ENCODE measurements at places on chromosomes 2 and 18.

DNA sequence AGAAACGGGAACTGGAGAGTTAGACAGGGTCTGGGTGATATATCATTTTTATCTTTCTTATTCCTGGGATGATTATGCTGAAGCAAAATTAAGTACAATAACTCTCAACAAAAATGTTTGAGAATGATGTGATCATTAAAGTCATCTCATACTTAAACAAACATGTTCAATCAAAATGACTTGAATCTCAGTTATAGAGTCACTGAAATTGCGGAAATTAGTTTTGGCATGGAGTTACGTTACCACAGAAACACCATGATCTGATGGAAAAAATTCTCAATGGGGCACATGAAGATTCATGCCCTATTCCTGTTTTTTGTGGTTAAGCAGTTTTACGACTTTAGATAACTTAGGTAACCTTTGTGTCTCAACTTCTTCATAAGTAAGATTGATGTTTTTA lies 757.7 kb downstream of the EPHA4 start:
- DNase-seq: no peak

DNA sequence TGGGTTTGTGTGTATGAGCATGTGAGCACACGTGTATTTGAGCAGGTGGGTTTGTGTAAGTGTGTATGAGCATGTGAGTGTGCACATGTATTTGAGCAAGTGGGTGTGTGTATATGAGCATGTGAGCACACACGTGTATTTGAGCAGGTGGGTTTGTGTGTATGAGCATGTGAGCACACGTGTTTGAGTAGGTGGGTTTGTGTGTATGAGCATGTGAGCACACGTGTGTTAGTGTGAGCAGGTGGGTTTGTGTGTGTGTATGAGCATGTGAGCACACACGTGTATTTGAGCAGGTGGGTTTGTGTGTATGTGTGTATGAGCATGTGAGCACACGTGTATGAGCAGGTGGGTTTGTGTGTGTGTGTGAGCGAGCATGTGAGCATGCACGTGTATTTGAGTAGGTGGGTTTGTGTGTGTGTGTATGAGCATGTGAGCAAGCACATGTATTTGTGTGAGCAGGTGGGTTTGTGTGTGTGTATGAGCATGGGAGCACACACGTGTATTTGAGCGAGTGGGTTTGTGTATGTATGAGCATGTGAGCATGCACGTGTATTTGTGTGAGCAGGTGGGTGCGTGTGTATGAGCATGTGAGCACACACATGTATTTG lies 169.7 kb downstream of the TWIST2 start:
- DNase-seq: no peak

- no peak for DNase-seq
Measured at GRCh38 chr2:203662487-203662886, 44.0 kb upstream of the CD28 start.

DNA sequence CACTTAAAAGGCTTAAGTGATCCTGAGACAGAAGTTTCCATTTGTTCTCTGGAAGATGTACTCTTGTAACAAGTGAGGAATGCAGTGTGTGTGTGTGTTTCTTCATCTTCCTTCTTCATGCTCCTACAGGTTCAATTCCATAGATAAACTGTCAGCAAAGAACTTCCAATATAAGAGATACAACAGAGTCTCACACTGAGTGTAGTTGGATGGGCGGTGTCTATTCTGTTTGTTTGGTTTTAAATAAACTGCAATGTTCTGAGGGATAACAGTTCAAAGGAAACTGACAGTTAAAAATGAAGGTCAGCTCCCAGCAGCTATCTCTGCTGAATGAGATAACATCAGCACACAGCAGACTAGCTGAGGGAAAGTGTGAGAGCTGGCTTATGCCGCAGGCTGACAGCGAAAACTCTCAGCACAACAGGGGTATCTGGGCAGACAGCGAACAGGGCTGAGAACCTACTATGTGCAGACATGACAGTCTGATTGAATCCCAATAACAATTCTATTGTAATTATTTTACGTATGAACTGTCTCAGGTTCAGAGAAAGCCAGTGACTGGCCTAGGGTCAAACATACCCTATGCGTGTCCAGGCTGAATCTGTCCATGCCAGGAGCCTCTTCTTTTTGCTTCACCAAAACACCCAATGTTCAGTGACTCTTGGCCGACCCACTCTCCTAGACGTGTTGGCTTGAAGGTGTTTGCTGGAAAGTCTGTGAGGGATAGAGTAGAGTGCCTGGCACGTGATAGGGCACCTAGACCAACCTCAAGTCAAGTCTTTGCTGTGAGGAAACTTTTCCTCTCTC lies 201.9 kb upstream of the TRIB2 start:
- no peak for DNase-seq

DNA sequence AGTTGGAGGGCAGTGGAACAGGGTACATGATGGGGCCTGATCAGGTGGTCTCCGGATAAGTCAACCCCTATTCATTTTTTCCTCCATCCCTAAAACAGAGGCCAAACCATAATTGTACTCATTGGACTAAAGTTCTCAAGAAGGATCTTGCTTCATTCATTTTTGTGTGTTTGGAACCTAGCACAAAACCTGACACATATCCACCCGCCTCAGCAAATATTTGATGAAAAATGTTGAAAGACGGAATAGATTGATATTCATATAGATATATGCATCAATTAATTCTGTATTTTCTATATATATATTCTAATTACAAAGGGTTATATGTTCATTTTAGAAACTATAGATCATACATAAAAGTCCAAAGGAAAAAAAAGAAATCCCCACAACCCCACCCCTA lies 21.9 kb downstream of the SLC4A1AP start:
- DNase-seq: no peak

GRCh38 chr2:223054193-223054781 lies 2.3 kb downstream of the KCNE4 start:
- no peak for DNase-seq

DNA sequence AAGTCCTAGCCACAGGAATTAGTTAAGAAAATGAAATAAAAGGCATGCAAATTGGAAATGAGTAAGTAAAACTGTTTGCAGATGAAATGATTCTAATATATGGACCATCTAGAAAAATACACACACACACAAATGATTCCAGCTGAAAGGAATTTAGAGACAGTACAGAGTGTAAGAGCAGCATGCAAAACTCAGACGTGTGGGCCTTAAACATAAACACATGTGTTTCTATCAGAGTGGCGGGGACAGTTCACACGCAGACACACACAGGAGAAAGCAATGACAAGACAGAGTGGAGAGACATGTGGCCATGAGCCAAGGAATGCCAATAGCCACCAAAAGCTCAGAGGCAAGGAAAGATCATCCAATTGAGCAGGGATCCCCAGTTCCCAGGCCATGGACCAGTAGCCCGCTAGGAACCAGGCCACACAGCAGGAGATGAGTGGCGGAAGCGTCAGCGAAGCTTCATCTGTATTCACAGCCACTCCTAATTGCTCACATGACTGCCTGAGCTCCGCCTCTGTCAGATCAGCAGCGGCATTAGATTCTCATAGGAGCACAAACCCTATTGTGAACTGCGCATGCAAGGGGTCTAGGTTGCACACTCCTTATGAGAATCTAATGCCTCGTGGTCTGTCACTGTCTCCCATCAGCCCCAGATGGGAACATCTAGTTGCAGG lies 155.4 kb downstream of the ARL4C start:
- no peak for DNase-seq

DNA sequence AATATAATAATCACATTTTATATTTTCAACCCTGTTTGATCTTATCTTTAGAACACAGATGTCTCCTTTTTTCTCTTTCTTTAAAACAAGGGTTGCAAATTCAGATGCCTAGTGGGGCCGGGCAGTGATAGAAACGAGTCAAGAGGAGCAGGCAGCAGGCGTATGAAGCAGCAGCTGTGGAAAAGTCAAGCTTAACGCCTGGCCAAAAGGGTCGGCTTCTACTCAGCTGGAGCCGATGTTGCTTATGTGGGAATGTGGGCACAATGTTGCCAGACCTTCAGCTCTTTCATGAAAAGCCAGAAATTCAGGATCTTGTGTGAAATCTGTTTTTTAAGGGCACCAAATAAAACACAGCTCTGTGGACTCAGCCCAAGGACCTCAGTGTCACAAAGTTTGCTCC lies 642.7 kb downstream of the ARHGAP15 start:
- no peak for DNase-seq

- no peak for DNase-seq
Measured at GRCh38 chr2:196990788-196991461, 64.4 kb upstream of the PGAP1 start.

DNA sequence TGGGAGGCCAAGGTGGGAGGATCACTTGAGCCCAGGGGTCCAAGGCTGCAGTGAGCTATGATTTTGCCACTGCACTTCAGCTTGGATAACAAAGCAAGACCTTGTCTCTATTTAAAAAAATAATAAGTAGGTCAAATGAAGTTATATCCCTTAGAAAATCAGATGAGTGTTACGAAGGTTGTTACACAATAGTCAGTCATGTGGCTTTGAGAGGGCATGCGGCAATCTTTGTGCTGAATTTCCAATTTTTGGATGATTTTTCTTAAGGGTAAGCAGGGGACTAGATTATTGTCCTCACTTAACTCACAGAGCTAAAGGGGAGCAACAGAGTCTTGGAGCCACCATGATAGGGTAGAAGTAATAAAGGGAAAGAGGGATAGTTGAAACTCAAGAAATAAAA lies 71.8 kb downstream of the B3GNT2 start:
- no peak for DNase-seq

DNA sequence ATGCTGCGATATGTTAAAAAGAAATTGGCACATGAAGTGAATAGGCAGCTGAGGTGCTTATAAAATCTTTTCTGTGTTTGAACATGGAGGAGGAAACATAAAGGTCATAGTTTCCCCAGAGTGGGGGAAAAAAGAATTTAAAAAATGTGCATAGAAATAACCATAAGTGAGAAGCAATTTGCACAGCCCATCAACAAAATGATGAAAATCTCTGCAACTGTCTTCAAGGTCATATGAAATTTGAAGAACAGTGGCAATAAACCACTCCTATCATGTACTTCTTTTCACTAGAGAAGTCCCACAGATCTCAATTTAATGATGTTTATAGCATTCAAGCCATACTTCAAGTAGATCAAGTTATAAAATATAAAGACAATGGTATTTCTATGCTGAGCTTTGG lies 46.7 kb upstream of the ZNF804A start:
- no peak for DNase-seq

- no peak for DNase-seq
Measured at GRCh38 chr2:136118819-136119716, 1.1 kb upstream of the CXCR4 start.

- no peak for DNase-seq
Measured at GRCh38 chr2:135169900-135170753, 118.0 kb downstream of the RAB3GAP1 start.

DNA sequence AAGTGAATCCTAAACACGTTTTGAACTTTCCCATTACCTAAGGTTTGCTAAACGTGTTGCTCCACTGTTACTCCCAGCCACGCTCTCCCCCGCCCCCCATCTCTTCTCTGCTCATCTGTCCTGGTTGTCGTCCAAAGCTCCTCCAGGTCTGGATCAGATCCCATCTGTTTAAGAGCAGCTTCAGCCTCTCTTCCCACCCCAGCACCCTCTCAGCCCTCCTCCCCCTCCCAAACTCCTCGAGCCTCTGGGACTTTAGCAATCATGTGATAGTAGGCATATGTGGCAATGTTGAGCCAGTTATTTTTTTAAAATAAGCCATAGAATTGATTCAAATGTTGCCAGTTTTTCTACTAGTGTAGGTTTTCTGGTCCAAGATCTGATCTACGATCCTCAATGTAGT lies 20.0 kb upstream of the LPIN1 start:
- DNase-seq: no peak

- DNase-seq: no peak
Measured at GRCh38 chr18:38019292-38019691, 453.7 kb upstream of the CELF4 start.

DNA sequence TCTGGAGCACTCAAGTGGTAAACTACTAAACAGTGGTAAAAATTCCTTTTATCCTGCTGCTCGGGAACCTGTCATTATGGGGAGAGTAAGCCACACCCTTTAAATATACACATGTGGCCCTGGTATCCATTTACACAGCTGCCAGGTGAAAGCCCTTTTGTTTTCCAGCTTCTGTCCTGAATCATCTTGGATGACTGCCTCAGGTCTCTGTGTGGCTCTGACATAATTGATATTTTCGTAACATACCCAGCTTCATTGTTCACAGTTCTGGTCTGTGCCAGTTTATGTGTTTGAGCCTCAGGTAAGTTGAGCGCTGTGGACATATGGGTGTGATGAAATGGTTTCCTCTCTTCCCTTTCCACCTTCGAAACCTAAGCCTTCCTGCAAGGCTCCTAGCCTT lies 15.7 kb upstream of the TTC39C start:
- no peak for DNase-seq

GRCh38 chr2:196444442-196444841 lies 195.1 kb upstream of the CCDC150 start:
- DNase-seq: no peak

GRCh38 chr2:37795938-37796337 lies 124.5 kb upstream of the CDC42EP3 start:
- no peak for DNase-seq

DNA sequence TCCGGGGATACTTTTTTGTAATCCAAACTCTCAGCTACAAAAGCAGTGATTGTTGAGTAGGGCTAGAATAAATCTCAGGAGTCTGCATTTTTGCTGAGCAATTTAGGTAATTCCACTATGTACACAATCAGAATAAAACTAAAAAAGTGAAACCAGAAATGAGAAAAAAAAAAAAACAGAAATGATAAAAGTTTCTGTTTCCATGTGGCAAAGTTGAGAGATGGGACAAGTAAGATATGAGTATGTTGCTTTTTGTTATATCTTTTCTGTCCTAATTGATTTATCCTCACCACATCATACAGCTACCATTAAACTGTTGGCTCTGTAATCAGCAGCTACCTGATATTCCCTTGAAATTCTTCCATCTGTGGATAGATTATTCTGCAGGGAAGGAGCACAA lies 92.7 kb downstream of the VWC2L start:
- no peak for DNase-seq

DNA sequence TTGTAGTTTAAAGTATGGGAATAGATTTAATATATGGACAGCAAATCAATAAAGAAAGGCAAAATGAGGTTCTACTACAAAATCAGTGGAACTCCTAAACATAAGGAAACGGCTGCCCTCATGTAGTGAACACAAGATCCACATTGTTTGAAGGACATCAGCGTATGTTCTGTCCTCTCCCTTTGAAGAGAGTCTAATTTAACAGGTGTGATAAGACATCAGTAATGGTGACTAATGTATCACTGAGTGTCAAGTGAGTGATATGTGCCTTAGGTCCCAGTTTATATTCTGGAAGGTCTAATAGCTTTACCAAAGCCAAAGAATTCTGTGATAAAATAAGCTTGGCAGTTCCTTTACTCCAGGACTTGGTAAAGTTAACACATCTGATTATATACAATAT lies 248.7 kb downstream of the PTPRM start:
- DNase-seq: no peak

- DNase-seq: no peak
Measured at GRCh38 chr2:206481056-206481455, 37.7 kb downstream of the ADAM23 start.

- no peak for DNase-seq
Measured at GRCh38 chr2:191999101-191999841, 152.4 kb upstream of the CAVIN2 start.

- no peak for DNase-seq
Measured at GRCh38 chr2:233234264-233234663, 17.2 kb upstream of the ATG16L1 start.

Measured in left renal cortex interstitium (tissue), 4 donors.